ENCODE measurements at places on chromosomes 12 and 14.
A peak's percentile ranks its signal among the peaks of the same experiment; 100 is the strongest.

DNA sequence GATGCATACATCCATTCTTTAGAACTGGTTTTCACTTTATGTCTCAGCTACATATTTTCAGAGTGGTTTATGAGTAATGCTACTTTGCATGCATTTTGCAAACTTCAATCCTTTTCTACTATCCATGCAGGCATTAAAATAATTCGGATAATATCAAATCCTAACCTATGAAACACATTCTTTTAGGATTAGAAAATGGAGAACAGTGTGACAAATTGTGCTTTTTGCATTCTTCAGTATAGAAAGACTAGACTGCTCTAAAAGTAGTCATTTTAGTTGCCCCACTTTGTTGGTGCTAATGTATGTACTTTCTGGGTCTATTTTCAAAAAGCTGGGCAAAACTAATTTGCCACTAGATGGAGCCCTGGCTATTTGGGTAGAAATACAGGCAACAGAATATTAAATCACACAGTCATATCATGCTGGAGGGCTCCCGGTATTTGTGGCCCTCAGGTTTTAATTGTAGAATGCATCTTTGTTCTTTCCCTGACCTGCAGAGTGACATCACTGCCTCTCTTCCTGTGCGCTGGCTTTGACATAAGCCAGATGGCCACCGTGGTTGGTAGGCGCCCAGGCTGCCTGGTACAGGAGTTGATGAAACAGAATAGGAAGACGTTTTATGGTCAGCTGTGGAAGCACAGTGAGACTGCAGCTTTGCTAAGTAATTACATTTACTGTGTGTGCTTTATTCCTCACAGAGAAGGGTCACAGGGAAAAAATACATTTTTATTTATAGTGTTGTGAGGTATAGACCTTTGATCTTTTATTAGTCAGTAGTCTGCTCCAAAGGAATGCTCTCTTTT, 28.1 kb downstream of the MSRB3 start:
- DNase-seq: no peak

DNA sequence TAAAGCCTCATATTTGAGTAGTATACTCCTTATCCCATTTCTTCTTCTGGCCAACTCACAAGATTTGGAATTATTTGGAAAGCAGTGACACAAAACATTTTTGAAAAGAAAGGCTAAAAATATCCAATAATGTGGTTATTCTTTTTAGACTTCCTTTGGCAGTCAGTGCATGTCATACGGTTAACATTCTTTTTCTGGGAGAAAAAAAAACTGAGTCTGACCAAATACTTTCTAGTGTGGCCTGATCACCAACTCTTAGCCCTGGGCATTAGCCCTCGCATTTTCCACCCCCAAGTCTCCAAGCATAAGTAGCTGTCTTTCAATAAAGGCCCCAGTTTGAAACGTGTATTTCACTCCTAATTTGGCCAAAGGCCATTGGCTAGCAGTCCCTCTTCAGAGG, 5.9 kb downstream of the RASSF3 start:
- no peak for DNase-seq

GRCh38 chr12:6872073-6873048, 742 bp downstream of the SPSB2 start:
- DNase-seq: peak; percentile 70

DNA sequence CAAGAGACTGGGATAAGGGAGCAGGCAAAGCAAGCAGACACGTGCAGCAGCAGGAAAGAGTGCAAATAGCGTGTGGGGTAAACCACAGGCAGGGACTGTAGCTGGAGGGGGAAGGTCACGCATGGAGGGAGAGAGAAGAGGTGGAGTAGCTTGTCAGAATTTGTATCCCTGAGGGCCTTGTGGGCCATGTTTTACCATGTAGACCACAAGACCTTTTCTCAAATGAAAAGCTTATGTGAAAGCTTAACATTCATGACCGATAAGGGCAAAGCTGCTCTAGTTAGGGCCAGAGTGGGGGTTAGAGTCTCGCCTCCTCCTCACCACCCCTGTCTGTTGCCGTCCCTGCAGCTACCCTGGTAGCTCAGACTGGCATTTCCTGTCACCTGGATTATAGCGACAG, 152.9 kb upstream of the E2F7 start:
- DNase-seq: no peak

GRCh38 chr14:61042220-61042619, 61.2 kb downstream of the SLC38A6 start:
- DNase-seq: no peak

DNA sequence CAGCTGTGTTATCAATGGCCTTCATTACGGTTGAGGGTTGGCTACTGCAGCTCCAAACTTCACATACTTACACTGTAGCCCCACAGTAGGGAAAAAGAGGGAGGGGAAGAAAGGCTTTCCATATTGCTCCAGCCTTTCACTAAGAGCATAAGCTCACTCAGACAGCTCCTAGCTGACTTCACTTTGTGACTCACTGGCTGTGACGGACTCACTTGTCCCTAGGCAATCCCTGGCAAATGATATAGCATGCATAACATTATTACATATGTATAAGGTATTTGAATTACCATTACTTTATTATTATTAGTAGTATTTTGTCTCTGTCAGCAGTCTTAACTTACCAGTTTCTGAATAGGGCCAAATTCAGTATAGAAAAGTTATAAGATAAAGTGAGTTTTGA, 350.7 kb downstream of the RMST start:
- DNase-seq: no peak

DNA sequence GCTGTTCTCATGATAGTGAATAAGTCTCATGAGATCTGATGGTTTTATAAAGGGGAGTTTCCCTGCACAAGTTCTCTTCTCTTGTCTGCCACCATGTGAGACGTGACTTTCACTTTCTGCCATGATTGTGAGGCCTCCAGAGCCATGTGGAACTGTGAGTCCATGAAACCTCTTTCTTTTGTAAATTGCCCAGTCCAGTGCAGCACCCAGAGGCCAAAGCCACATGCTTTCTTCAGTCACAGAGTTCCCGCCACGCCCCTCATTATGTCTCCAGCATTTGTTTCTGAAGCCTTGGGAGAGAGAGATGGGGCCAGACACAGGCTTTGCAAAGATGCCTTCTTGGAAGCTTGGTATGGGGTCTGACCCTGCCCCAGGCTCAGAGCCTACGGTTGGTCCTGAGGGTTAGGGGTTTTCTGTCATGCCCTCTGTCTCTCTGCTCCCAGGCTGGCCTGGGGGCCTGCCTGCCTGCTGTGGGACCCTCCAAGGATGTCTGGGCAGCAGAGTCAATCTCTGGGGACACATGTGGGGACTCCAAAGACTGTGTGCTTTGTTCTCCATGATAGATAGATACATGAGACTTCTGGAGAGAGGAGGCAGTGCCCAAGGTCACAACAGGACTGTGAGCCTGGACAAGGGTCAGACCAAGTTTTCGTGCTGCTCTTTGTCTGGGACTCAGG, 114.1 kb upstream of the PRMT8 start:
- no peak for DNase-seq

DNA sequence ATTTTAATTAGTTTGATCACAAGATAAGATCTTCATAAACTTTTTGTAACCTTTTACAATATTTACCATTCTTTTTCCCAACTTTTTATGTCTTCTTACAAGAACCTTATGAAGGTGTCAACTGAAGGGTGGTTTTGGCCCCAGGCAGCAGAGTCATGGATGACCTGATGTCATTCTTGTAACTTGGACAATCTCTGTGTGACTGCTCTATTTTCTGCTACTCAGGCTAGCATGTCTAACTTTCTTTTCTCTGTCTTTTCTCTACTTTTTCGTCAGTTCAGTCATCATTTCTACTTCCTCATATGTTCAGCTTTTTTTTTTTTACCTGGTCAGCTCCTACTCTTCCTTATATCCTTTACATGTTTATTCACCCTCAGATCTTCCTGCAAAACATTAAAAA, 150.7 kb upstream of the PTPRQ start:
- no peak for DNase-seq

DNA sequence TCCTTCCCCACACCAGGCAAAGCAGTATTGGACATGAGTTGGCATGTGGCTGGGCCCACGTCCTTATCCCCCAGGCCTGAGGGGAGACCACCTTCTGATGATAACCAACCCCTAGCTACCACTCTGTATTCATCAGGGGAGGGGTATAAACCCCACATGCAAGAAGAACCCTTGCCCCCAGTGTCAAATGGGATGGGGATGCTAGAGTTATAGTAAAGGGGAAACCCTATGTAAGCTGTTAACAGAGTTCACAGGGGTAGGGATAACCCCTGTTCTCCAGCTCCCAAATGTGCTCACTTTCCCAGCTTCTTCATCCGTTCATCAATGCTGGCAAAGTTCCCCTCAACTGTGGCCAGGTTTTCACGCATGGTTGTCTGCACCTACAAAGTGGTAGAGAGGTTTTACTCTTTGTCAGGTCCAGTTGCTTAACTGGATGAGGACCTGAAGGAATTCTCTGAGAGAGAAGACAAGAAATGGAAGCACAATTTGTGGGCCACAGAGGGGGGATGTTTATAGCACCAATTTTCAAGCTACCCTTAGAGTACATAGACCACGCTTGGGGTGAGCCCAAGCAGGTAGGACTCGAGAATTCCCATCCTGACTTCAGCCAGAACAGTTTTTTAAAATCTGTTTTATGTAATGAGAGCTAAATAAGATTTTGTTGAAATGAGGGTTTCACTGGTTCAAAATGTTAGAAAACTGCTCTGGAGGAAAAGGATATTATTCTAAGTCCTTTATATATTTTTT, 7.9 kb downstream of the MBD6 start:
- no peak for DNase-seq

DNA sequence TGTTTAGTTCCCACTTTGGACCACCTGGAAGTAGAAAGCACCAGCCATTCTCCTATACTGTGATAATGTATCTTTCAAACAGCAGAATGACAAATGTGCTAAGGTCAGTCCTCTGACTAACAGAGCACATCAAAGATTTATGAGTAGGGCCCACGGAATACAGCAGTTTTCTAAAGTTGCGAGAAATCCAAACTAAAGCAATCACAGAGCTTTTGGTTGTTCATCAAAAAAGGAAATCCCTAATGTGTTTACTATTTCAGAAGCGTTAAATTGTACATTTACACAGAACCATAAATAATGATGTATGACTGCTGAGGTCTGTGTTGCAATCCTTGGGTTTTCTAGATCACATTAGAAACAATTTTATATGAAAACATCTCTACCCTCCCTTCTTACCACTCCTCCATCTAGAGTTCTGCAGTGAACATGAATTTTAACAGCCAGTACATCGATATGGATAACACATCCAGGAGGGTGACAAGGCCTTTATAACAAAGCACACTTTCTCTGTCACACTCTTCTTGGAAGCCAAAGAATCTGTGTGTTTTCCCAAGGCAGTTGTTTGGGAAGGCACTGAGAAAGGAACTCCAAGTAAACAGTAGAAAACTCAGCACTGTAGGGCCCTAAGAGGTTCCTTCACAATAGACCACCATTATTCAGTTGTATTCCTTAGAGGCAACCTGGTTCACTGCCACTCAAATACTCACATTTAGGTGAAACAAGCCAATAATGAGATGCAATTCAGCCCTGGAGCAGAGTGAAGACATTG, 7.3 kb downstream of the KITLG start:
- no peak for DNase-seq

DNA sequence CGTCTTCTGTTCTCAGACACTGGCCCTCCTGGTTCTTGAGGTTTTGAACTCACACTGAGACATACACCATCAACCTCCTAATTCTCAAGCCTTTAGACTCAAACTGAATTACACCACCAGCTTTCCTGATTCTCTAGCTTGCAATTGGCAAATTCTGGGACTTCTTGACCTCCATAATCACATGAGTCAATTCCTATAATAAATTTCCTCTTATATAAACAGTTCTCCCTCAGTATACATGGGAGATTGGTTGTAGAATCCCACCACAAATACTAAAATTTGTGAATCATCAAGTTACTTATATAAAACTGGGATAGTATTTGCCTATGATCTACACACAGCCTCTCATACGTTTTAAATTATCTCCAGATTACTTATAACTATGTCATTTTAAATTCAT, 162.2 kb downstream of the DIO2 start:
- DNase-seq: no peak

DNA sequence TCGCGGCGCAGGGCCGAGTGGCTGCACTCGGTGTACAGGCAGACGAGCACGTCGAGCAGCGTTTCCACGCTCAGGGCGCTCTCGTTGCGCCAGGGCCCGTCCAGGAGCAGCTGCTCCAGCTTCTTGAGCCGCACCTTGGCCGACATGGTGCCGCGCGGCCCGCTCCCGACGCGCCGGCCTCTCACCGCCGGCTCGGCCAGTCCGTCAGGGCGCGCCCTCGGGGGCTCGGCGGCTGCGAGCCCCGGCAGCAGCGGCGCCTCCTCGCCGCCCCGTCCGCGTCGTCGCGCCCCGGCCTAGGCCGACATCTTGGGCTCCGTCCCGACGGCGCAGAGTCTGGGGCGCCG, 349 bp downstream of the CDC42BPB start:
- DNase-seq: no peak

DNA sequence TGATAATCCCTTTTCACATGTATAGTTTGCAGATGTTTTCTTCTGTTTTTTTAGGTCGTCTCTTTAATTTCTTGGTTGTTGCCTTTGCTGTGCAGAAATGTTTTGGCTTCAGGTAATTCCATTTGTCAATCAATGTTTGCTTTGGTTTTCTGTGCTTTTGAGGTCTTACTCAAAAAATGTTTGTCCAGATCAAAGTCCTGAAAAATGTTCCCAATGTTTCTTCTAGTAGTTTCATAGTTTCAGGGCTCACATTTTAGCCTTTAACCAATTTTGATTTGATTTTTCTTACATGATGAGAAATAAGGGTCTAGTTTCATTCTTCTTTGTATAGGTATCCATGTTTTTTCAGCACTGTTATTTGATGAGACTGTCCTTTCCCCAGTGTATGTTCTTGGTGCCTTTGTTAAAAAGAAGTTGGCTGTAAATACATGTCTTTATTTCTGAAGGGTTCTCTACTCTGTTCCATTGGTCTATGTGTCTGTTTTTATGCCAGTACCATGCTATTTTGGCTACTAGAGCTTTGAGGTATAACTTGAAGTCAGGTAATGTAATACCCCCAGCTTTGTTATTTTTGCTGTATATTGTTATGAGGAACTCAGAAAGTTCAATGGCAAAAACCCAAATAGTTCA, 578.7 kb upstream of the SEL1L start:
- no peak for DNase-seq

DNA sequence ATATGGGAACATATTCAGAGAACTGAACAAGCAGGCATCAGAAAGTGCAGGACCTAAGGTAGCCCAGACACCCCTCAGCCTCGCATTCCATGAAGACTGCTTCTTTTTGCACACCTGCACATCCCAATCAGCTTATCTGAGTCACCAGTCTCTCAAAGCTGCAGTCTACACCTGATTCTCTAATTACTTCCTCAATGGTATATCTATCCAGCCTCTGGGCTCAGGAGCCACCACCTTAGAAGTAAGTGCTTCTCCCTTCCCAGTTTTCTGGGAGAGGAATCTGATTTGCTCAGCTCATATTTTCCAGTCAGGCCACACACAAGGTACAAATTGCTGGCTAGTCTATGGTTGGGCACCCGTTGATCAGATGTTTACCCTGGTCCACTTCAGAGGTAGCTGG, 21.7 kb downstream of the TC2N start:
- no peak for DNase-seq

DNA sequence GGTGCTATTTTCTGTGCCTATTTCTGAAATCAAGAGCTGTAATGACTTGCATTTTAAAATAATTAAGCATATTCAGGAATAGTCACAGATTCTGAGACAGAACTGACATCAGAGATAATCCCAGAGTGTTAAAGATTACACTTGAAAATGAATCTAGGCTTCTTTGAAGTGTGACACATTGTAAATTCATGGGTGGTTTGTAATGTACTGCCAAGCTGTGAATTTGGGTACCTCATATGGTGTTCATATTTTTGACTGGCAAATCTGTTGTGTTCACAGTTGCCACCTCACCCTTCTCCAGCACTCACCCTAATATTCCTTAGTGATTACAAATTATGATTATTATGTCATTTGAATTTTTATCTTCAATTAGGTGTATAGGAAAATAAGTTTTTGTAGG, 78.5 kb upstream of the CSRP2 start:
- no peak for DNase-seq

- DNase-seq: no peak
Observed at GRCh38 chr14:72599579-72600470, 294.1 kb downstream of the DPF3 start.
